ENCODE measurements at places on chromosomes 2 and 18.

DNA sequence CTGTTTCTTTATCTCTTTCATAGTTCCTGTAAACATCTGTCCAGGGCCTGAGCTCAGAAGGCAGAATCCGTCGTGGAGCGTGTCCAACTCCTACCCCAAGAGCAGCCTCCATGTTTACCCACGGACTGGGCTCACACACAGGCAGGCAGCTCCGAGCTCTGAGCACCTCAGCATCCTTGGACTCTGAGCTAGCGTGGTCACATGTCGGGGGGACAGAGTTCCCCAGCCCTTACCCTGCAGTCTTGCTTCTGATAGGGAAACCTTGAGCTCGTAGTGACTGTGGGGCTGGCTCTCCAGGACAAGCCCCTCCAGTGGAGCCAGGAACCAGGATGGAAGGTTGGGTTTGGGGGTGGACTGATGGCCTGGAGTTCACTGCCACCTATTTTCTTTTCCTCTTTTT is 15.1 kb upstream of the ST3GAL5 start:
- DNase-seq: no peak

- no peak for DNase-seq
Measured at GRCh38 chr2:30446602-30447148, 371 bp upstream of the LCLAT1 start.

DNA sequence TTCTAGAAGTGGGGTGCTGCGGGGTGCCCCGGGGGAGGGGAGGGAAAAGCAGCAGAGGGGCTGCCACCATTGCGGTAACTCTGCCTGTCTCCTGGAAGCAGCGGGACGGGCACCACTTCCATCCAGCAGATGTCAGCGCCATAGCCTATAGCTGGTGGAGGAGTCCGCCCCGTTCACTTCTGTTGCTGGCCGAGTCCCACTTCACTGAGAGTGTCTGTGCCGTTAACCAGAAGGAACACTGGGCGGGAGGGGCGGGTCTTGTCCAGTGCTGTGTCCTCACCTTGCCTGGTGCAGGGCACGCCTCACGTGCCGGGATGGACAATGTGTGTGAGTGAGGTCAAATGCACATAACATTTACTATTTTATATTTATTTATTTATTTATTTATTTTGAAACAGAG is 19.3 kb upstream of the ODC1 start:
- DNase-seq: no peak

DNA sequence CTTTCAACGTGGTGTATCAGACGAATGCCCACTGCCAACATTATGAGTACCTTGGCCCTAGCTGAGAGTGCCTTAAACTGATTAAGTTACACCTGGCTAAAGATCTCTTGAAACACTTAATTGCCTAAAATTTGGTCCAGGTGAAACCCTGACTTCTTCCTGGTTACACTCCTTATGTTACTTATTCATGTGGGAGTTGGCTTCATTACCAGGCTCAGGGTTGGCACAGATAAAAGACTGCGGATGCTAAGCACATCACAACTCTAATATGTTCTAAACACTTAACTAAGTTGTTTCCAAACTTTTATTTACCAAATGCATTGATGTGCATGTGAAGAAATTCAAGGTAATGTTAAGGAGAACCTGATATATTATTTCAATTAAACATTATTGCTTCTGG is 298.9 kb downstream of the TCF4 start:
- DNase-seq: no peak

DNA sequence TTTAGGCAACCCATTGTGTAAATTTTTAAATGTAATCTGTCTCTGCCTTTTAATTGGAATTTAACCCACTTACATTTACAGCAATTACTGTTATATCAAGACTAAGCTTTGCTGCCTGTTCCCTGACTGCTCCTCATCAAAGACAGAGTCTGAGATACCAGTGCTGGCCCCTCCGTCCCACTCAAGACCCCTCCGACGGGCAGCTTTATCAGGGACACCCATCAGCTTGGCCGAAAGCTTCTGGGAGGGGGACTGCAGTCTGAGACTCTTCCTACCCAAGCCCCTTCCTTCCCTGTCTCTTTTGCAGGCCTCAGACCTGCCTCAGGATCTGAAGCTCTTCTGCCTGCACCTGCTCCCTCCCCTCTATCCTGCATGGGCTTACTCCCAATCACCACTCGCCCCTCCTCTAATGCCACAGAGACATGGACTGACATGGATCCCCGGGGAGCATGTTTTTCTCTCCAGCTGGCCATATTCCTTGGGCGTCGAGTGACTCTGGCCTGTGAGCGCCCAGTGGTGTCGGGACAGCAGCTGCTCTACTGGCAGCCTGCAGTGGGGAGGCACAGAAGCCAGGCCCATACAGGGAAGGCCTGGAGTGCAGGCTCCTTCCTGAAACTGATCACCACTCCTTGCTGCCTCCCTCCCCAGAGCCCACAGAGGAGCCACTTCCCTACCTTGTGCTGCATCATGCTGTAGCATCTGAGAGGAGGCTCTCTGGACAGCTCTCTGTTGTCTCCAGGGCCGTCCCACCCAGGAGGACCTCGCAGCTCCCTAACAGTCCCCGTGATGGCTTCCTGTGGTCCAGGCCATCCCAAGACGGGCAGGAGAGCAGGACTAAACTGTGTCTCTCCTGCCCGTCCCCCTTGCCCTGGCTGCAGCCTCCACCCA is 3.7 kb upstream of the KIF1A start:
- DNase-seq: no peak

- DNase-seq: peak; percentile 16
Measured at GRCh38 chr2:62197011-62197924, 1.4 kb downstream of the B3GNT2 start.

DNA sequence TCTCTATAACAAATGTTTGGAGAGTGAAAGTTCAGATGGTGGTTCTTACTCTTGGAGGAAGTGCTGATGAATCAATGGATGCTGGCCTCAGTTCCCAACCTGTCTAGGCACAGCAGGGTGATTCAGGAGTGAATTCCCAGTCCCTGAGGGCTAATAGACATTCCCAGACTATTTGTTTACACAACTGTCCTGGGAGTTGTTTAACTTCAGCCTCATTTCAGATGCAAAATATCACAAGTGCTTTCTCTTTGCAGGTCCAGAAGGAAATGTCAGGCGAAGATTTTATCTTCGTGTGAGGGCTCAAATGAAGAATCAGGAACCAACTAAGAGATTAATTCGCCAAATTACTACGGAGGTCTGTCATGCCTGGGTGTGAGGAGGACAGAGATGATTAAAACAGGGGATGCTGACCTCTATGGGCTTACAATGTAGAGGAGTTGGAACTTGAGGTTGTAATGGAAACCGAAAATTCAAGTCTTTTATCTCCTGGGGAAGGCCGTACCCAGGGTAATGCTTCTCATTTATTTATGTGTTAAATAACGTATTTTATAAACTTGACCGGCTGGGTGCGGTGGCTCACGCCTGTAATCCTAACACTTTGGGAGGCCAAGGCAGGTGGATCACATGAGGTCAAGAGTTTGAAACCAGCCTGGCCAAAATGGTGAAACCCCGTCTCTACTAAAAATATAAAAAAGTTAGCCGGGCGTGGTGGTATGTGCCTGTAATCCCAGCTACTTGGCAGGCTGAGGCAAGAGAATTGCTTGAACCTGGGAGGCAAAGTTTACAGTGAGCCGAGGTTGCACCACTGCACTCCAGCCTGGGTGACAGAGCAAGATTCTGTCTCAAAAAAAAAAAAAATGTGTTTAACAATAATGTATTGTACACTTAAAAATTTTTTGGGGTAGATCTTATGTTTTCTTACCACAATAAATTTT is 38.7 kb upstream of the SLC1A4 start:
- no peak for DNase-seq

- DNase-seq: no peak
Measured at GRCh38 chr2:25293145-25293544, 48.6 kb downstream of the DNMT3A start.

DNA sequence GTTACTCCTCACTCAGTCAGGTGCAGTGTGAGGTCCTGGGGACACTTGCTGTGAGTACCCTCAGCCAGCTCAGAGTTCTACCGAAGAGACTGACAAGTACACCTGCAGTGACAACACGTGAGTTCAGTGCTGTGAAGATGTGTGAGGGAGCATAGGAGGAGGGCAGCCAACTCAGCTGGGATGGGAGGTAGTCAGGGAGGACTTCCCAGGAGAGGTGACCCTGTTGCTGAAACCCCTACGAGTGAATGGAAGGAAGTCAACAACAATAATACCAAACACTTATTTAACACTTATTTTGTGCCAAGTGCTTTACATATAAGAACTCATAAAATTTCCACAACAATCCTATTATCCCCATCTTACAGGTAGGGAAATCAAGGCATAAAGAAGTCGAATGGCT is 10.2 kb downstream of the TMEM177 start:
- DNase-seq: no peak

DNA sequence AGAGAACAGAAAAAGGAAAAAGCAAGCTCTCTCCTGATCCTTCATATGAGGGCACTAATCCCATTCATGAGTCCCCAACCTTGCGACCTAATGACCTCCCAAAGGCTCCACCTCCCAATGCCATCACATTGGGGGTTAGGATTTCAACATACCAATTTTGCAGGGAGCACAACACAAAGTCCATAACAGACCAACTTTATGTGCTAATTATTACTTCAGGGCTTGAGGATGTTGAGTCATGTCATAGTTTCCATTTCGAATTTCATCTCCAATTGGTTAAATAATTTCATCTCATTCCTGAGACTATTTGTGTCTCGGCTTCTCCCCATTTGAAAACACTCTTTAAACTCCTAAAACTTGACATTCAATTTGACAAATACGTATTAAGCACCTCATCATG is 69.9 kb upstream of the KLF7 start:
- no peak for DNase-seq

DNA sequence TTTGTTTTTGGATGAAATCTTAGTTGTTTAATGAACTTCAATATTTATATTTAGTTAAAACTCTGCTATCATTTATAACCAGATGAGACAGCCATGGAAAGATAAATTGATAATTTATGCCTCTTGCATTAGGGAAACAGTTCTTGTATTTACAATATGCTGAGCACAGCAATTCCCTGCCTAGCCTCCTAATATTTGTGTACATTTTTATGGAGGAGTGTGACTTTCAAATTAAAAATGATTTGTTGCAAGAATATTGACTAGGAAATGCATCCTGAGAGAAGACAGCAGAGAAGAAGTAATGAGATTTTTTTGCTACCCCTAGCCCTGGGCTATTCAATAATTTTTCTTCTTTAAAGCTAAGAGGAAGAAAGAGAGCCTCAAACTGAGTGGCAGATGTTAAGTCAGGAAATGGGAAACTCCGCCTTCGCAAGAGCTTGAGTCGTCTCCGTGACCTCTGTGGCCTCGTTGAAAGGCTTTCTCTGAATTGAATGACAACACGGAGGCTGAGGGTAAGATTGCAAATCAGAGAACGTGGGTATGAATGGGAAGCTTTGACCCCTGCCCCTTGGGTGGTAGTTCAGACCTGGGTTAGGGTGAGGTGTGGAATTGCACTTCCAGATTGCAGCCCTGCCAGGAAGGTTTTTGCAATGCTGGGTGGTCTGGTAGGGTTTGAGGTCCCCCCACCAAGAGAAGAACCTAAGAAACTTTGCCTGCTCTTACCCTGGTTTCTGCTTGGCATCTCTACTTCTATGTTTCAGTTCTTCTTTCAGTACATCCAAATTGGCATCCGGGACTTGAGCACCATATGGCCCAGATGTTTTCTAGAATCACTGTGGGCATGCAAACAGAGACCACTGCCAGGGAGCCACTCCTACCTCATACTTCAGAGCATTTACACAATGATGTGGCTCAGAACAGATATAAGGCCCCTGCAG is 210.3 kb upstream of the RBMS1 start:
- no peak for DNase-seq

DNA sequence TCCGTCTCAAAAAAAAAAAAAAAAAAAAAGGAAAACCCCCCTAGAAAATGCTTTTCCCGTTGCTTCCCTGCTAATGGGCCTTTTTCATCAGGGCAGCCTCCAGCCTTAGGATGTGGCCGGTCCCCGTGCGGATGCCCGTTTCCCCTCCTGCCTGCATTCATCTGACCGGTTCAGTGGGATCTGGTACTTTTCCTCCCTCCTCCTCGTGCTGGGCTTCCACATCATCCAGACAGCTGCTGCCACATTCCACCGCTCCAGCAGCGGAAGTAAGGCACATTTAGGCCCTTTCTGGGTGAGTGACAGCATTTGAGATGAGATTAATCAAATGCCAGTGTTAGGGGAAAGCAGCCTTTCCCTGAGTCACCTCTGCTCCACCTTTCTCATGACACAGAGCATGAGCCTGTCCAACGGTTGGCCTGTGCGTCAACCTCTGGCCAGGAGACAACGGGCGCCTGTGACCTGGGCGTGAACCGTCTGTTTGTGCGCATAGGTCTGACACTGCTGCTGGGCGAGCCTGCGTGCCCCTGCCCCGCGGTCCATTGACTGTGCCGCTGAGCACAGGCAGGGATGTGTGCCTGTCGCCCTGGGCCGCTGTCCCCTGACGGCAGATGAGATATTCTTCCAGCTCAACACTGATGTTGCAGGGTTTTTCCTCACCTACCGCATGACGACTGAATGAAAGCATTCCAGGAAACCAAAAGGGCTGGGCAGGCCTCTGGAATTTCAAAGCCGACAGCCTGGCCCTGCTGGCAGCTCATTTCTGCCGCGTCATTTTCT is 174.0 kb downstream of the TGIF1 start:
- DNase-seq: no peak

- no peak for DNase-seq
Measured at GRCh38 chr2:11891671-11892440, 145.4 kb downstream of the LPIN1 start.

- DNase-seq: no peak
Measured at GRCh38 chr2:166011660-166012059, 58.1 kb upstream of the TTC21B start.

DNA sequence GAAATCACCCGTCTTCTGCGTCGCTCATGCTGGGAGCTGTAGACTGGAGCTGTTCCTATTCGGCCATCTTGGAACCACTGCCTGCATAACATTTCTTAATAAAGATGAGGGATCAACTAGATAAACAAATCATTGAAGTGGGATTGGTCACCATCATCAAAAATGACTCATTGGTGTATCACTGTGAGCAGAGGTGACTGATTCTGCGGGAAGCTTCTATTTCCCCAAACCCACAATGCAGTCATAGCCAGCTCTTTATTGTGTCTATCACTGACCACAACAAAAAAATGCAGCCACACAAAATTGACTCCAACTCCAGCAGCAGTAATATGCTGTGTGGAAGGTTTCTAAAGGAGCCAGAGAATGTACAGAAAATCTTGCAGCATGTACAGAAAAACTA is 630.7 kb upstream of the HS6ST1 start:
- no peak for DNase-seq

- DNase-seq: no peak
Measured at GRCh38 chr18:79819064-79819967, 21.6 kb downstream of the KCNG2 start.

All from activated T-cell treated with anti-CD3 and anti-CD28 coated beads for 1 hour (primary cell).